ENCODE measurements at places on chromosomes 12 and 14. TPM values are rescaled to one million over a fixed set of nuclear protein-coding genes. Genes with fewer than 3 reads are reported as not detected.

The CIROP gene
- not detected for total RNA-seq

The ZBTB42 gene
- total RNA-seq = 6.0 TPM

The PTGDR gene
- total RNA-seq = not detected

The DDN gene
- 0.28 TPM for total RNA-seq

The SLC2A14 gene
- total RNA-seq = 0.05 TPM

The WNT1 gene
- not detected for total RNA-seq

The TXNDC16 gene
- 1.4 TPM for total RNA-seq

The NXPH4 gene
- total RNA-seq = 9.3 TPM

The GZMH gene
- not detected for total RNA-seq

The HSPB8 gene
- total RNA-seq = 3.4 TPM

The PLCZ1 gene
- total RNA-seq = not detected

The NINJ2 gene
- total RNA-seq = not detected

The PRPF40B gene
- total RNA-seq = 11.6 TPM

The ENDOU gene
- 3.4 TPM for total RNA-seq

The SSPN gene
- total RNA-seq = 3.2 TPM

The PDE3A gene
- 0.14 TPM for total RNA-seq

The MYBPC1 gene
- not detected for total RNA-seq

The RFLNA gene
- total RNA-seq = not detected

The ARHGAP9 gene
- total RNA-seq = not detected

The TAS2R46 gene
- total RNA-seq = not detected

Data from airway epithelial cell (primary cell).